ENCODE measurements at places on chromosomes 1 and 21. TPM values are rescaled to one million over a fixed set of nuclear protein-coding genes. Genes with fewer than 3 reads are reported as not detected.

MEX3A gene
- total RNA-seq, result 2.0 TPM

CD52 gene
- total RNA-seq, result not detected

NRDC gene
- total RNA-seq, result 92.1 TPM

SLAMF1 gene
- not detected for total RNA-seq

SF3B4 gene
- 14.4 TPM for total RNA-seq

FLG2 gene
- not detected for total RNA-seq

LCE1D gene
- total RNA-seq, result not detected

MAP3K21 gene
- 0.73 TPM for total RNA-seq

GRHL3 gene
- total RNA-seq, result not detected

AVPR1B gene
- total RNA-seq, result not detected

DYNLT5 gene
- total RNA-seq, result 0.33 TPM

LRRC53 gene
- not detected for total RNA-seq

PADI6 gene
- total RNA-seq, result not detected

TMED5 gene
- 72.7 TPM for total RNA-seq

LIN28A gene
- not detected for total RNA-seq

RER1 gene
- 83.2 TPM for total RNA-seq

TNFRSF1B gene
- total RNA-seq, result 43.0 TPM

FLAD1 gene
- total RNA-seq, result 24.8 TPM

ADGRL2 gene
- 112 TPM for total RNA-seq

KRTAP10-9 gene
- not detected for total RNA-seq

CYYR1 gene
- 0.15 TPM for total RNA-seq

Data from smooth muscle cell of trachea (primary cell).